ENCODE measurements at places on chromosomes 11 and 22. TPM values are rescaled to one million over a fixed set of nuclear protein-coding genes. Genes with fewer than 3 reads are reported as not detected.

Gene KRTAP5-7
- total RNA-seq, result 0.33 TPM

Gene TRIM6
- 5.3 TPM for total RNA-seq

- no peak for DNase-seq
Observed at GRCh38 chr11:9094420-9094819, 3.0 kb upstream of the SCUBE2 start.

DNA sequence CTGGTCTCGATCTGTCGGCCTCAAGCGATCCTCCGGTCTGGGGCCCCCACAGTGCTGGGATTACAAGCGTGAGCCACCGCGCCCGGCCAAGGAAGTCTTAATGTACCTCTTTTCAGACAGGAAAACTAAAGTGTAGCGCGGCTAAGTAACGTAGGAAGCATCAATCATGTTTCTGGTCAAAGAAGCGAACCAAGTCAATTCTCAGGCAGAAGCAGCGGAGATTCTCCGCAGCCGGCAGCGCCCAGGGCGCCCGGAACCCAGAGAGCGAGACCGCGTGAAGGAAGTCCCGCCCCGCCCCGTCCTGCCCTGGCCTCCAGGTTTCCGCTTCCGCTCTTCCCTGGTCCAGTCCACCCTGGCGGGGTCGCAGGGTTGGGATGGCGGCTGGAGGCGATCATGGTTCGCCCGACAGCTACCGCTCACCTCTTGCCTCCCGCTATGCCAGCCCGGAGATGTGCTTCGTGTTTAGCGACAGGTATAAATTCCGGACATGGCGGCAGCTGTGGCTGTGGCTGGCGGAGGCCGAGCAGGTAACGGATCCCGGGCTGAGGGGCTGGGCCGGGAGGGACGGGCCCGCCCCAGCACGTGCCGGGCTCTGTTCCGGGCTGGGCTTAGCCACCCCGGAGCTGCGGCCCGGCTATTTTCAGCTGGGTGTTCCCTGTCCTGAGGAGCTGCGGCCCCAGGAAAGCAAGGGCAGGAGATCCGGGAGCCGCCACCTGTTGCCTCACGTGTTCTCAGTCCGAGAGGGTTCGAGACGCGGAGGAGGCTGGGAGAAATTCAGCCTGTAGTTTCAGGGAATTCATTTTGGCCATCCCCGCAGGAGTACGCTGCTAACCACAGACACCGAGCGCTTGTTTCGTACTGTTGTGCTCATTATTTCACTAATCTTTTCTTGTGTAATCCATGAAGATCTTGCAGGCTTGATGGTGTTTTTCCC is at the start of gene ADSL:
ADSL (plus strand) TSS at position 316 of the 934 bp plus-strand sequence; CDS start at position 375, 59 bp downstream.
- DNase-seq, result peak; percentile 78

- DNase-seq, result no peak
Observed at GRCh38 chr11:90587896-90588295, 365.0 kb upstream of the CHORDC1 start.

DNA sequence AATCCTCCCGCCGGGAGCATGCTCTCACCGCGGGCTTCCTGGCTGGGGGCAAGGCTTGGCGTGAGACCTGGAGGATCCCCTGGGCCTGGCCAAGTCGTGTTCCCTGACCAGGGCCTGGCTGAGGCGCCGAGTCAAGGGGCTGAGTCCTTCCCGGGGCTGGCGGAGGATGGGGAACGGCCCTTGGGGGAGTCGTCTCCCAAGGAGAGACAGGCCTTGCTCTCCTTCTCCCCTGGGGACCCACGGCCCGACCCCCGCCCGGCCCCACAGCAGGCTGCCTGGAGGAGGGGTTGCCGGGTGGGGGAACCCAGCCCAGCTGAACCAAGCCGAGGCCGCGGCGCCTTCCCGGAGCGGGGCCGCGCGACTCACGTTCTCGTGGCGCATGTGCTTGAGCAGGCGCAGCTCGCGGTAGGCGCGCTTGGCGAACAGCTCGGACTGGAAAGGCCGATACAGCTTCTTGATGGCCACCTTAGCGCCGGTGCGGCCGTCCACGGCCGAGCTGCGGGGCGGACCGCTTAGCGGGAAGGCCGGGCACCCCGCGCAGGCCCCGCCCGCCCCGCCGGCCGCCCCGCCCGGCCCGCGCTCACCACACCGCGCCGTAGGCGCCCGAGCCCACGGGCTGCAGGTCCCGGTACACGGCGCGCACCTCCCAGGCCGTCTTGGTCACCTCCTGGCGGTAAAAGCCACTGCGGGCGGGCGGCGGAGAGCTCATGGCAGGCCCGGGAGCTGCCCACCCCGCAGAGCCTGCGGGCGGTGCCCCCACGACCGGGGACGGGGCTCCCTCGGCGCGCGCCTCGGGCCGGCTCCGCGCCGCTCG is 475 bp downstream of the MAPK12 start:
- peak; percentile 57 for DNase-seq

- DNase-seq, result peak; percentile 37
Observed at GRCh38 chr22:41888627-41889200, 26.2 kb downstream of the SHISA8 start.

DNA sequence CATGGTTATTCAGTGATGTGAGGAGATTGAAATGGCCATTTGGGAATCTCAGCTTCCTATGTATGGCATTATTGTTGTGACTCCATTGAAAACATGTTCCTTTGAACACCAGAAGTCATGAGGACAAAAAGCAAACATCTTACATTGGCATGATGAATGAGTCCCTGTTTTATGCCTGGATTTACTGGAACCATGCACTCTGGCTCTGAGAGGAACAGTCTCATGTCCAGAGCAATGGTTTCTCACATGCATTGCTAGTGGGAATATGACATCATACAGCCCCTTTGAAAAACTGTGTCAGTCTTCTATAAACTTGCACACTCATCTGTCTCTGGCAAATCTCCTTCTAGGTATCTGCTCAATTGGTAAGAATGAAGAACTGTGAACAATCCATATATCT is 3.4 kb upstream of the KDM4F start:
- no peak for DNase-seq

Gene CNTF
- 0.82 TPM for total RNA-seq

Gene STK33
- 1.1 TPM for total RNA-seq

Gene NDUFV1
- 138 TPM for total RNA-seq

GRCh38 chr11:40190294-40190693 is 1269.2 kb downstream of the LRRC4C start:
- DNase-seq, result no peak

DNA sequence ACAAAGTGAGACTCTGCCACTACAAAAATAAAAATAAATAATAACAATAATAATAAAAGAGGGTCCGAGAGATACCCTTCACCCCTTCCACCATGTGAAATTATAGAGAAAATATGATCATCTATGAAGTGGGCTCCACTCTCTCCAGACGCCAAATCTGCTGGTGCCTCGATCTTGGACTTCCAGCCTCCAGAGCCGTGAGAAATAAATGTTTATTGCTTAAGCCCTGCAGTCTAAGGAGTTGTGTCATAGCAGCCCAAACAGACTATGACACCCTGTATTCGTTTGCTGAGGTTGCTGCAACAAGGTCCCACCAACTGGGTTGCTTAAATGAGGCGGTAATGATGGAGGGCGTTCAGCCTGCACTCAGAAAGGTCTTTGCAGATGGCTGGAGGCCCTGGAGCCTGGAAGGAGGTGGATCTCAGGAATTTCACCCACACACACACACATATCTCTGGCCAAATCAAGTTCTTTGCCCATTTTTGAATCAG is 7.6 kb upstream of the SEPTIN5 start:
- DNase-seq, result no peak

Gene MYRF
- total RNA-seq, result 0.18 TPM

Gene SPTY2D1
- total RNA-seq, result 23.7 TPM

Gene RFPL1
- total RNA-seq, result not detected
